ENCODE measurements at places on chromosomes 3 and 15. TPM values are rescaled to one million over a fixed set of nuclear protein-coding genes. Genes with fewer than 3 reads are reported as not detected.

C3orf85 gene
- not detected for total RNA-seq

ERICH6 gene
- not detected for total RNA-seq

CIB2 gene
- 18.4 TPM for total RNA-seq

PAQR9 gene
- total RNA-seq, result 0.94 TPM

BFSP2 gene
- total RNA-seq, result 1.1 TPM

GRCh38 chr3:107035176-107035575 lies 342.1 kb upstream of the CCDC54 start:
- no peak for DNase-seq

DNA sequence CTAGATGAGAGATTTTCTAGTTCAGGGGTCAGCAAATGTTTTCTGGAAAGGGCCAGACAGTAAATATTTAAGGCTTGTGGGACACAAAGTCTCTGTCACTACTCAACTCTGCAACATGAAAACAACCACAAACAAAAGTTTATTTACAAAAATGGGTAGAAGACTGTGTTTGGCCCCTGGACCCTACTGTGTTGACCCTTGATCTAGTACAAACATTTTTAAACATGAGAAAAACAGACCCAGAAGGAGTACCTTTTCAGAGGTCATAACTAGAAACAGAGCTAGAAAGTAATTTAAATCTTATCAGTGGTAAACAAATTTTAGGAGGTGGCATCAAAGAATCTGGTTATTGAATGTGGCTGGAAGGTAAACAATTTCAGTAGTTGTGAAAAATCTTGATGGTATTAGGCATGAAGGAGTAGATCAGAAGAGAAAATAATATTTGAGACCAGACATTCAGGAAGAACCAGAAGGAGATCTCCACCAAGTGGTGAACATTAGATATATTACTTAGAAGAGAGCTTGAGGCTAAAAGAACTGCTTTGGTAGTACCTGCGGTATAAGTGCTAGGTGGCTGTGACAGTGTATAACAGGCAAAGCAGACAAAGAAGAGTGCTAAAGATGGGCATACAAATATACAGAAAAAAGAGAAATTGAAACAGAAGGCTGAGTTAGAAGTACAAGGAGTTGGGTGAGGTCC lies 101.7 kb downstream of the NR1I2 start:
- no peak for DNase-seq

GRCh38 chr3:188700501-188700900 lies 471.3 kb upstream of the TPRG1 start:
- no peak for DNase-seq

- no peak for DNase-seq
Measured at GRCh38 chr3:64726414-64727090, 38.8 kb upstream of the ADAMTS9 start.

DNA sequence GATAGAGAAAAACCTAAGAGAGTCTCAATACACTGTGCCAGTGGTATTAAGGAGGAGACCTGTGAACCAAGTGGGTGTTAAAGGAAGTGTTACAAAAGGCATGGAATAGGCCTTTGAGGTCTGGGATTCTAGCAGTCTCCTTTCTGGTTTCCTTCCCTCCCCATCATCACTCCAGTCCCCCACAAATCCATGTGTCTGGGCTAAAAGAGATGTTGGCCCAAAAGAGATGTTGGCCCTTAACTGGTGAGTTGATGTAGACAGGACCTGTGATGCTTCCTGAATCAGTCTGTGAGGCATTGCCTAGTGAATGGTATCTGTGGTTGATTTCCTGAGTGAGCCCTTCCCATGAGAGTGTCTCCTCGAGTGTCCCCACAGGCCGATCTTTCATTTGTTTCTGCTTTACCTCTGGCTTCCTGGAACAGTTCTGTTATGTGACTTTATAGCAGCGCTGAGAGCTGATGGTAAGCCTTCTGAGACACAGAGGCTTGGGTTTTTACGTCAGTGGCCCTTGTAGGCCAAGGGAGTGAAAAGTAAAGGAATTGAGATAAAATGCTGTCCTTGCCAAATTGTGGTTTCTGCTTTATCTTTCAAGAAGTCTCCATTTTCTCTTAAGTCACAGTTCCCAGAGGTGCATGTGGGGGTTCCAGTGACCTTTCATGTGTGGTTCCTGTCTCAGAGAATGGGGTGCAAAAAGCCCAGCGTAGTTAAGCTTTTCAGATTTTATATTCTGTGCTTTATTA lies 87.8 kb downstream of the KLHL25 start:
- no peak for DNase-seq

GRCh38 chr3:168884353-168884903 lies 779.1 kb downstream of the MECOM start:
- no peak for DNase-seq

- no peak for DNase-seq
Measured at GRCh38 chr3:105691053-105691452, 177.8 kb downstream of the CBLB start.

DNA sequence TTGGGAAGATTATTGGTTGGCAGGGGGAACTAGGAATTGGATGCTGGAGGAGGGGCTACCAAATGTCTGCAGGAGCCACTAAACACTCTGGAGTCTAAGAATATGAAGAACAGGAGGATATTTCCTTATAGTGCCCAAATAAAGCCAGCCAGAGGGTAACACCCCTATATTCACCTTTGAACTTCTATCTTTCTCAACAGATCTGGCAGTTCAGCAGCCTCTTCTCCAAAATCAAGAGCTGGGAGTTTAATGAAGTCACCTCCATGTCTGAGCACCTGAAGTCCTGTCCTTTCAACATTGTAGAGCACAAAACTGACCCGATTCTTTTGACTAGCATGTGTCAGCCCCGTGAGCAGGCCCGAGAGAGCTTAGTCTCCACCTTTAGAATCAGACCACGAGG lies 33.3 kb downstream of the FBXO40 start:
- DNase-seq, result no peak
